ENCODE measurements at places on chromosomes 5 and 9.

DNA sequence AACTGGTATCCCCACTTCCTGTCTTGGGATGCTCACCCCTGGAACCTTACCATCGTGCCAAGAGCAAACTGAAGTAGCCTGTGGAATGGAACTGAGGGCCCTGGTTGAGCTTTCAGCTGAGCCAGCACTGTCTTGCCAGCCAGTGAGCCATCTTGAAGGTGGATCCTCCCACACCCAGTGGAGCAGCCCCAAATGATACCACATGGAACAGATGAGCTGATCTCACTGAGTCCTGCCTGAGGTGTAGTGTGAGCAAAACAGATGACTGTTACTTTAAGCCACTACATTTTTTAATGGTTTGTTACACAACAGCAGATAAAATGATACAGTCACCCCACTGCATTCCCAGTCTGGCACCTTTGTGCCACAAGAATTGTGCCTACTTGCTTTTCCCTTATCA, 2.2 kb upstream of the PCYOX1L start:
- no peak for DNase-seq

DNA sequence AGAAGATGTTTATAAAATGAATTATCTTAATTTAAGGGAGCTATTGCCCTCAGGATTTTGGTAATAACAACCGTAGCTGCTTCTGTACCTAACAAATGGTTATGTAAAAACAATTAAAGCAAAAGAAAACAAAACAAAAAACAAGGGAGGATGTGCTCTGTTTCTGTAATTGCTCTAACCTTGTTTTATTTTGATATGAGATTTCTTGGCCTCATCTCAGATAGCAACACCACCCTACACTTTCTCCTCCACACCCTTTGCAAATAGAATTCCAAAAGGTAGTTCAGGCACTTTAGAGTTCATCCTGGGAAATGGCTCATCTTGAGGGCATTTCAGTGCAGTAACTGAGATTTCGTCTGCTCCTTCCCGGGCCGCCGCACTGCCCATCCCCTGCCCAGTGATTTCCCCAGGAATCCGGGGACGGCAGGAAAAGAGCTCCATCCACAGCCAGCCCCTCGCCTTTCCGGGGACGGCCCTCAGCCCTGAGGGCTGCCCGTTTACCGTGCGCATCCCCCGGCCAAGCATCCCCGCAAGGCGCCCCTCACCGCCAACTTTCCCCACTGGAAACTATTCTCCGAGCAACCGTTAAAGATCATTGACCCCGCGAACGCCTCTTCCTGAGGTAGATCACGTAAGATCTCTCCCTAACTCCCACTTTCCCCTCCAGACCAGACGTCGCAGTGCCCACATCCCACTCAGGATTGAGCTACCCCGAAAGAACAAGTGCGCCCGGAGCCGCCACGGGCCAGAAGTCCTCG, 1.2 kb downstream of the FNBP1 start:
- DNase-seq, result no peak

DNA sequence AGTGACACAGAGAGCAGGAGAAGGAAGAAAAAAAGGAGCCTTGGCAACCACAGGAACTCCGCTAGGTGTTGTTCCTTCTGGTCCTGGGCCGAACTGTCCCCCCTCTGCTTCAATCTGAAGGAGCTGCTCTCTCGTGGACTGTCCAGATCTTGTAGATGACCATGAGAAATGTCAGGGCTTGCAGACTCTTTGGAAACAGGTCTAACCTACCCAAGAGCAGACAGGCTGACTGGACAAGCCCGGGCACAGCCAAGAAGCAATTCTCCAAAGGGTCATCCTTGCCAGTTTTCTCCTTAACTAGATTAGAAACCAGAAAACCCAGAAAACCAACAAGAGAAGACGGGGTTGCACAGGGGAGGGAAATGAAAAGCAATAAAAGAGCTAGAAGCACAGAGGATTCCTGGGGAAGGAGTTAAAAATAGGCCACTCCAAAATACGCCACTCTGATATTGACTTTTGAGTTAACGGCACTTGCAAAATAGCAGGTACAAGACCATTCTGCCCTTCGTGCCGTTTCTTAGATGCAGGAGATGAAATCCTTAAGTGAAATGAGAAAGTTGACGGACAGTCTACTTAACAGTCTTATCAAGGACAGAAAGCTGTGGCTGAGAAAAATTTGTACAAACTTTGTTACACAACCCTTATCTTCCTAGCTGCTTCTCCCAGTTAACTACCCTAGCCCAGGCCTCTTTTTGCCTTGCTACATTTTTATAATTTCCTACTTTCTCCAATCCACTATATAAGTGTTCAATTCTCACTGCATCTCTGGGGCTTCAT, 5.8 kb downstream of the GCNT4 start:
- no peak for DNase-seq

GRCh38 chr5:132473668-132474067, 16.9 kb downstream of the IRF1 start:
- DNase-seq, result no peak

DNA sequence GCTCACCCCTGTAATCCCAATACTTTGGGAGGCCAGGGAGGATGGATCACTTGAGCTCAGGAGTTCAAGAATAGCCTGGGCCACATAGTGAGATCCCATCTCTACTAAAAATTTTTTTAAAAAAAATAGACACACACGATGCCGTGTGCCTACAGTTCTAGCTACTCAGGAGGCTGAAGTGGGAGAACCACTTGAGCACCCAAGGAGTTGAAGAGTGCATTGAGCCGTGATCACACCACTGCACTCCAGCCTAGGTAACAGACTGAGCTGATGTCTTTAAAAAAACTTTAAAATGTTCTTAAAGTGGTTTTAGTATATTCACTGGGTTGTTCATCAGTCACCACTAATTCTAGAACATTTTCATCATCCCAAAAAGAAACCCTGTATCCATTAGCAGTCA, 51.9 kb upstream of the RNF38 start:
- no peak for DNase-seq

GRCh38 chr9:35287987-35288632, 126.3 kb downstream of the UNC13B start:
- DNase-seq, result no peak

- peak; percentile 81 for DNase-seq
Observed at GRCh38 chr9:72362680-72363139, 2.3 kb downstream of the ZFAND5 start.

- no peak for DNase-seq
Observed at GRCh38 chr9:129752900-129753729, at the start of gene PTGES. PTGES (minus strand) TSS chr9:129753042; CDS start chr9:129753012, 30 bp downstream.

GRCh38 chr9:113566016-113566711, 102.6 kb downstream of the RGS3 start:
- DNase-seq, result no peak

All from ascending aorta (tissue), 2 donors.